ENCODE measurements at places on chromosomes 2 and 18.
A peak's percentile ranks its signal among the peaks of the same experiment; 100 is the strongest.

- no peak for DNase-seq
These were observed 394.9 kb upstream of the TRIB2 start for GRCh38 chr2:12321886-12322285.

- no peak for DNase-seq
These were observed 58.1 kb downstream of the NCKAP1 start for GRCh38 chr2:182980115-182980514.

DNA sequence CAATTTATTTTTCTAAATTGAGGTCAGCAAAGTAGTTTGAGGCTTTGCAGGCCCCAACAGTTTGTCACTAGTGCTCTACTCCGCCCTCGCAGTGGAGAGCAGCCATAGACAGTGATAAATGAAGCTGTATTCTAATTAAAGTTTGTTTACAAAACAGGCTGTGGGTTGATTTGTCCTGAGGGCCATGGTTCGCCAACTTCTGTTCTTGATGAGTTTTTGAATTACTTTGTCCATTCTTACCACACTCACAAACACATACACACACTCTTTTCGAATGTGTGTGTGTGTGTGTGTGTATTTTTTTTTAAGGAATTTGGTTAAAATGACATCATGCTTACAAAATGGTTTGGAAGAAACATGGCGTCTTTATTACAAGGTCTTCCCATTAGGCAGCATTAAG, 68.6 kb downstream of the MTCL1 start:
- no peak for DNase-seq

GRCh38 chr2:195498176-195498575, 158.8 kb upstream of the SLC39A10 start:
- peak; percentile 39 for DNase-seq

- DNase-seq, result no peak
These were observed 258.4 kb downstream of the MYO3B start for GRCh38 chr2:170436077-170436943.

DNA sequence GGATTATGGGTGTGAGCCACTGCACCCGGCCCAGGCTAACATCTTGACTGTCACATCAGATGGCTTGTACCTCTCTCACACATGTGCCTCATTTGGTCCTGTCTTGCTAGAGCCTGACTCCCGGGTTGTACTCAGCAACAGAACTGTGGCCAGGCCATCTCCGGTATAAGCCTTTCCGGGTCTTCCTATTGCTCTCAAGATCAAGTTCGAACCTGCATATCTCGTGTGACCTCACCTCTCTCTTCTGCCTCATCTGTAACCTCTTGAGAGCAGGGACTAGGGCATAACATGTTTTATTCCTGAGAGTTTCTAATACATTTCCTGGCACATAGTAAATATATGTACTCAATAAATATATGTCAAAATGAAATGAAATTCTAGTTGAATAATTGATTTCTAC, 114.0 kb downstream of the ACAA2 start:
- DNase-seq, result no peak

- DNase-seq, result no peak
These were observed 10.8 kb downstream of the PASK start for GRCh38 chr2:241138471-241138870.

- no peak for DNase-seq
These were observed 37.3 kb downstream of the RNU4ATAC start for GRCh38 chr2:121567957-121568409.

- DNase-seq, result no peak
These were observed 10.7 kb downstream of the TXNDC9 start for GRCh38 chr2:99325384-99325783.

GRCh38 chr18:27582760-27583412, 397.8 kb upstream of the CHST9 start:
- no peak for DNase-seq

DNA sequence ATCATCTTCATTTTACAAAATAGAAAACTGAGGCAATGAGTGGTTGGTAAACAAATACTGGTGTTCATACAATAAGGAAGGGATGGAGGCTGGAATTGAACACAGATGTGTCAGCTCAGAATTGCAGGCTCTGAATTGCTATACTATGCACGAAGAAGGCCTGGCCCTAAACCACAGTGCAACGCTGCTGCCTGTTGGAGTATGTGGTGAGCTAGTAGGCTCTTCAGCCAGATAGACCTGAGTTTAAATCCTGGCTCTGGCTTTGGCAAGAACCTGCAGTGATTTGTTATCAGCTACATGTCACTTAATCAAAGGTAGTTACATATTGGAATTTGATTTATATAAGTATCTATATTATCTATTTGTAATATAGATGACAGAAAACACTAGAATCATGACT, 1602.4 kb upstream of the CELF4 start:
- DNase-seq, result no peak

DNA sequence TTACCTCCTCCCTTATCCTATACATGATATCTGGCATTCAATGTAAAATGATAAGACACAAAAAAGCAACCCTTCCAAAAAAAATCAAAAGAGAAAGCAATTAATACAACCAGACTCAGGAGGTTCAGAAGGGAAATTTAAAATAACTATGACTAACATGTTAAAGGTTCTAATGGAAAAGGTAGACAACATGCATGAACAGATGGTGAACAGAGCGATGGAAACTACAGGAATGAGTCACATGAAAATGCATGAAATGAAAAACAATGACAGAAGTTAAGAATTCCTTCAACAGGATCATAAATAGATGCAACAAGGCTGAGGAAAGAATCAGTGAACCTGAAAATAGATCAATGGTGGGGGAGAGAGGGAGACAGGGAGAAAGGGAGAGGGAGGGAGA, 26.1 kb upstream of the ERCC3 start:
- no peak for DNase-seq

DNA sequence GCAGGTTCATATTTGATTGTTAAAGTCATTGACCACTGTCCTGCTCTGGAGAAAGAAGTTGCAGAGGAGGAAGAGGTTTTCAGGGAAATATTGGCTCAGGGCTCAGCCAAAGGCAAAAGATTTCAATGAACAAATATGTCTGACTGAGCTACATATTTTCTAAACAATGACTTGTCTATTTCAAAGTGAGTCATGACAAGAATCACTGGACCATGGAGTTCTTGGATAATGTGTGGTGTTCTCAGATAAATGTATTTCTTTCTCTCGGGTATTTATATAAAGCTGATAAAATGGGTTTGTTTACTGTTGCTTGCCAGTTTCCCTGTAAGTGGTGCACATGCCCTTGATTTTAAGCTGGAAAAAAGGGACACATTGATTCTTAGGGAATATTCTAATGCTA, 34.3 kb upstream of the RMP24 start:
- DNase-seq, result no peak

- DNase-seq, result no peak
These were observed 124.2 kb downstream of the CBLN2 start for GRCh38 chr18:72419914-72420313.

DNA sequence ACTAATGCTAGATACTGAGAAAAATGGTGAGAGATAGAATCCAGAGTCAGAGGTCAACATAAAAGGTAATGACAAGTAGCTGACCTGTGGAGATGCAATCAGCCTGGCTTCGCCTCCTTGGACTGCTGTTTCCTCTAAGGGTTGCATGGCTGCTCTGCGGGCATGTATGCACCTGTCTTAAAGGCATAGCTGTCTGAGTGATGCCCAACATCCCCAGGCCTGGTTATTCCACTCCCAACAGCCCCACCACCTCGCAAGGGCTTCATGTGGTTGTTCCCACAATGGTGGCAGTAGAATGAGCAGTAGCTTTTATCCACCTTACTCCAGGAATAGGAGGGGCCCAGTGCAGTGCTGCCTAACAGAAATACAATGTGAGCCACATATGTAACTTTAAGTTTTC, 69.7 kb upstream of the ALK start:
- no peak for DNase-seq

DNA sequence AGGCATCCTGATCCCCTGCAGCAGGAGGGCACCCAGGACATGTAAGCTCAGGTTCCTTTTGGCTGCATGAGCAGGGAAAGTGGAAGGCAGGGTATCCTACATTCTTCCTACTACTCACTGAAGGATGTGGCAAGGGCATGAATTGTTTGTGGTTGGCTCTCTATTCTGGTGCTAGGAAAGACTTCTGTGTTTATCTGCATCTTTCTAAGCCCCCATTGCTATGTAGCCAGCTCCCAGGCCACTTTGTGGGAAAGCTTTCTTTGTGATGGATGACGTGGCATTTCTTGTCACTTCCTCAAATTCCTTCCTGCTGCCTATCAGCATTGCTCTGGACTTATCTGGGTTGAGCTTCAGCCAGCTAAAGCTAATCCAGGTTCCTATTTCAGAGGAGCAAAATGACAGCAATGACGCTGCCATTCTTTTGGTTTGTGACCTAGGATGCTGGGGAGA, 46.2 kb downstream of the MEIS1 start:
- no peak for DNase-seq

GRCh38 chr2:154568413-154568812, 130.1 kb upstream of the KCNJ3 start:
- DNase-seq, result no peak

DNA sequence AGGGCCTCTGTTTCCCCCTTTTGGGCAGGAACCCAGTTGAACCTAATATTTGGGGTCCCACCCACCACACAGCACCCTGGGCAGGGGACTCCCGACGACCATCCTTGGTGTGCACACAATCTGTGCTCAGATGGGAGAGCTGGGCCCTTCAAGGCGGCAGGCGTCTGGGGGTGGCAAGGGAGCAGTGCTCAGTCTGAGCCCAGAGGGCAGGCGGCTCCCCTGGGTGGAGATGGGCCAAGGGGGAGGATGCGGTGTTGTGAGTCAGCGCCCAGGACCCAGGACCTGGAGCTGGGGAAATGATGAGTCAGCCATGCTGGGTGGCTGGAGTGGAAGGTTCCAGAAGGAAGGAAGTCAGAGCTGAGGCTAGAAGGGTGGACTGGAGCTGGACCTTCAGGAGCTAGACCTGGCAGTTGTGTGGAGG, 3.8 kb downstream of the PROM2 start:
- no peak for DNase-seq

DNA sequence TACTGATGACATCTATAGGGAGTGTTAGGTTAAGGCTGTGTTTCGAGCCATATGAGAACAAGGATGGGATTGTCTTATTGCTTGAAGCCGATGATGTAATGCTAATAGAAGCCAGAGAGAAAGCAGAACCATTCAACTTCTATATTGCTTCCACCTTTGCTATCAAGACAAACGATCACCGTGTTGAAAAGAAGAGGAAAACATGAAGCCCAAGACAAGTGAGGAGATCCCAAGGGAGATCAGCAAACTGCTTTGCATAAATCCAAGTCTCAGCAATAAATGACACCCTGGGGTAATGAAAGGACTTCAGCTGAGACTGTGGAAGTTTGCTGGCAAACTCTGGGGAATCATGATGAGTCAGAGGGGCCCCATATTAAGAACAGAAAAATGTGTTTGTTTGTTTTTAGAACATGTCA, 206.2 kb downstream of the NCKAP5 start:
- no peak for DNase-seq

- no peak for DNase-seq
These were observed 60.2 kb downstream of the TRPM8 start for GRCh38 chr2:233977296-233977837.

DNA sequence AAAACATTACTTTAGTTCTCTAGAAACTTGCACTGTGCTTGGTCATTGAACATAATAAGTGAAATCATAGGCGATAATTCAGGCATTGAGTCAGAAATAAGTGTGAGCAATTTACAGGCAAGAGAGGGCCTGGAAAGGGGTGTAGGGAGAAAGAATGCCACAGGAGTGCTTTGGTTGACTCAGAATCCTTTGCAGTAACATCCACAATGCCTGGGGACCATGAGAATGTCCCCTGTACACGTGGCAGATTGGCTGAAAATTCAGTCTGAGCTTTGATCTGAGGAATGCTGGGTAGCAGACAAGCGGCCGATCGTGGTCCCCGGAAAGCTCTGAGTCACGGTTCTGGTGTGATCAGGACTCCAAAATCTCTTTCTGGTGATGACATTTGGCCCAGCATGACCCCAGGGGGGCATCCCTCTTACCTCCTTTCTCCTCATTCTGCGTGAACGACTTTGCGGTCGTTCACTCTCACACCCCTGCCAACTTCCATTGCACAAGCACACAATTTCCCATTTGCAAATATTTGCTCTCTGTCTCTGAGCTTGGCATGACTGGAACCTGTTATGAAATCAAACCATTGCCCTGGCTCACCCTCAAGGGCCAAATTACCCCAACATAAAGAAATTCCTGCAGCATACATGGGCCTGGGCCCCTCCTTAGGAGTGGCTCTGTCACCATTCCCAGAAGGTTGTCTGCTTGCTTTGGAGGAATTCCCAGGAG, 305.0 kb upstream of the EPAS1 start:
- DNase-seq, result no peak

DNA sequence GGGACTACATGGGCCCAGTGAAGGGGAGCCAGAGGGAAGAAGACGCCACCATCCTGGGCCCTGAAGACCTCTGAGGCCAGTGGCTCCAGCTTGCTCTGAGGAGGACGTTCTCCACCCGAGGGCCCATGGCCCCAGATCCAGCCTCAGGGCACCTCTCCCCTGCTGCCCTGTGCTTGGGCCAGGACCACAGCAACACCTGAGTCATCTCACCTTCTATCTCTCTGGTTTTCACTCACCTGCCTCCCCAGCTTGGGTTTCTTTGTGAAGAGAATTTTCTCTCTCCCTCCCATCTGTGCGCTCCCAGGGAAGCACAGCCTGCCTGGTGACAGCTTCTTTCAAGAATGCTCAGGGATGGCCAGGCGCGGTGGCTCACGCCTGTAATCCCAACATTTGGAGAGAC, 19.8 kb downstream of the ZFP36L2 start:
- DNase-seq, result no peak

- DNase-seq, result no peak
These were observed 170.4 kb downstream of the C1D start for GRCh38 chr2:67892339-67892846.

DNA sequence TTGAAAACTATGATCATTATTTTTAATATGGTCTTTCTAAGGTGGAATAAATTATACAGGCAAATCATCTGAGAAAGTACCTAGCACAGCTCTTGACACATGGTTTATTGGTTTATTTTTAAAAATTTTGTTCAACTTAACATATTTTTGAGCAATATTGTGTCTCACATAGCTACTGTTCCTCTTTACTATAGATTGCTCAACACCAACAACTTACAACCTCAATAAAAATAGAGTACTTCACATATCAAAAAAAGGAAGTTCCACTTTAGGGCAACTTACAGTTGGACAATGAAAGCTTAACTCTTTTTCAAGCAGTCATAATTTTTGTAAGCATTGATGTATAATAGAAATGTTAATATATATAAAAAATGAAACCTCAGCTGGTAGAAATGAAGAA, 440.9 kb upstream of the UBE2E3 start:
- no peak for DNase-seq

DNA sequence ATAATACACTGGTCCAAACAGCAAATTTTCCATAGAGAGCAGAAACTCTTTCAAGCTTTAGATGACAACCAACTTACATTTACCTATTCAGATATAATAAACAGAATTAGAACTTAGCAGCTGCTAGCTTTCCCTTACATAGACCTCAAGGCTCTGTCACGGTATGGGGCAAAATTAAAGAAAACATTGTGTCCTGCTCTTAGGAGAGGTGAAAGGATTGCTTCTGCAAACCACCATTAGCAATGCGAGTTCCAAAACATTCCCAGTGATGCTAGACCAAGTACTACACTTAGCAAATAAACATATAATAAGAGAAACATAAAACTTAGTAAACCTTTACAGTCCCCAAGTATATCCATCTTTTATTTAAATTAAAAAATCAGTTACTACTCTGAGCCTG, 183.3 kb downstream of the CAMKMT start:
- no peak for DNase-seq

GRCh38 chr2:199684832-199685231, 166.2 kb downstream of the FTCDNL1 start:
- DNase-seq, result no peak
